Smooth muscle cell of trachea (primary cell): ENCODE measurements at places on chromosomes 3 and 15. TPM values are rescaled to one million over a fixed set of nuclear protein-coding genes. Genes with fewer than 3 reads are reported as not detected.

The ACKR4 gene
- 32.6 and 33.6 TPM in 2 replicates for total RNA-seq

The NAALADL2 gene
- 19.2 and 19.7 TPM in 2 replicates for total RNA-seq

The SERPINI2 gene
- not detected in 2 replicates for total RNA-seq

The MRPS11 gene
- total RNA-seq = 23.3 and 40.4 TPM in 2 replicates

The MESP1 gene
- 0.29 and 0.50 TPM in 2 replicates for total RNA-seq

The GOLGA8H gene
- 0.17 and 0.44 TPM in 2 replicates for total RNA-seq

The SLITRK3 gene
- not detected in 2 replicates for total RNA-seq

The NDN gene
- total RNA-seq = 59.6 and 132 TPM in 2 replicates

The TMEM207 gene
- not detected in 2 replicates for total RNA-seq

The LRRC3B gene
- total RNA-seq = not detected in 2 replicates

The SI gene
- not detected in 2 replicates for total RNA-seq

The TMCC1 gene
- total RNA-seq = 16.7 and 18.2 TPM in 2 replicates

The ECE2 gene
- total RNA-seq = under 0.01 TPM in 1 of 2 replicates, not detected in the other

The COMMD2 gene
- 22.7 and 28.2 TPM in 2 replicates for total RNA-seq

The ANKRD34C gene
- total RNA-seq = not detected in 2 replicates

The SLC22A14 gene
- total RNA-seq = 0.15 TPM in 1 of 2 replicates, not detected in the other

The MB21D2 gene
- 6.1 and 8.1 TPM in 2 replicates for total RNA-seq

The OSBPL10 gene
- total RNA-seq = 4.0 and 9.5 TPM in 2 replicates

The RASGRP1 gene
- total RNA-seq = under 0.01 TPM in 2 replicates

The ALDH1L1 gene
- not detected in 2 replicates for total RNA-seq

The OR5H14 gene
- total RNA-seq = not detected in 2 replicates

The ZKSCAN7 gene
- 9.0 and 11.1 TPM in 2 replicates for total RNA-seq

The CYP8B1 gene
- not detected in 2 replicates for total RNA-seq

The MYO5C gene
- under 0.01 and 0.58 TPM in 2 replicates for total RNA-seq

The PRTG gene
- total RNA-seq = 1.6 and 1.7 TPM in 2 replicates

The CLDN18 gene
- total RNA-seq = under 0.01 TPM in 1 of 2 replicates, not detected in the other

The ZNF502 gene
- total RNA-seq = 3.6 and 6.0 TPM in 2 replicates

The SUSD5 gene
- 1.6 and 2.5 TPM in 2 replicates for total RNA-seq

The SCG5 gene
- total RNA-seq = 15.3 and 21.5 TPM in 2 replicates

The RBP2 gene
- not detected in 2 replicates for total RNA-seq

The HYAL1 gene
- total RNA-seq = 4.2 and 6.1 TPM in 2 replicates

The DPP8 gene
- 40.5 and 46.5 TPM in 2 replicates for total RNA-seq

The ITIH1 gene
- total RNA-seq = not detected in 2 replicates

The PFKFB4 gene
- 10.0 and 12.2 TPM in 2 replicates for total RNA-seq
